ENCODE measurements at places on chromosomes 11 and 22.

DNA sequence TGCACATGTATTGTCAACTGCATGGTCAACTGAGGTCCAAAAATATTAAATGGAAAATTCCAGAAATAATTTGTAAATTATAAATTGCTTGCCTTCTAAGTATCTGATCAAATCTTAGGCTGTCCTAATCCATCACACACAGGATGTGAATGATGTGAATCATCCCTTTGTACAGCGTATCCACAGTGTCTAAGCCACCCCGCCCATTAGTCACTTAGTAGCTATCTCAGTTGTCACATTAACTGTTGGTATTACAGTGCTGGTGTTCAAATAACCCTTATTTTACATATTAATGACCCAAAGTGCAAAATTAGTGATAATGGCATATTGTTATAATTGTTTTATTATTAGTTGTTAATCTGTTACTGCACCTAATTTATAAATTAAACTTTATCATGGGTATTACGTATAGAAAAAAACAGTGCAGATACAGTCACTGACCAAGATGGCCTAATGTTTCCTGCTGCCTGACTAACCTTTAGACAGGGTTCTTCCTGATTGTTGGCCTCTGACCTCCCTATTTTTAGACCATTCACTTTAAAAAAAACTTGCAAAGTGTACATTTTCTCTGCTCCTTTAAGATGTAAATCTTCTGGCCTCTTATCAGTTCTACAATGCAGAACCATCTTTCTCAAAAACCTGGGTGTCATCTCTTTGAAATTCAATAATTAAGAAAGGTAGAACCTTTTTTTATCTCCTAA, 2.9 kb upstream of the SVIP start:
- H3K27ac ChIP-seq, result no peak overlapping the region
- no peaks in the 10 kb centered on the region for H3K27me3 ChIP-seq
- no peak overlapping the region for H3K4me3 ChIP-seq
- no peaks in the 10 kb centered on the region for H3K36me3 ChIP-seq
- no peak for DNase-seq
- H3K4me1 ChIP-seq, result peaks cover 3% of the 10 kb centered on the region

DNA sequence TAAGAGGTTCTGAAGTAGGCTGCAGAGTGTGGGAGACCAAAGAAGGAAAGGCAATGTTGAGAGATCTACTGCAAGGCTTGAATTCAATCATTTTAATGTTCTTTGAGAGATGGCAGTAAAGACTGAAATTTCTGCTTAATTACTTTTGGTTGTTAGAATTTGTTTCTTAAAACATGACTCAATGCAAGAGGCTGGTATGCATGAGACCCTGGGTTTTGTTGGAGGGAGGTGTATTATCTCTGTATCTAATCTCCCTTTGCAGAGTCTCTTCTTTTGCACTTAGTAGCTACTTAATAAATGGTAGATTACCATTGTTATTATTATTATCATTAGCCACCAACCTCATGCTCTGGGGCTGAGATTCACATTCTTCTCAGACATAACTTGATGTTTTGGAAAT, 87.4 kb upstream of the DRD2 start:
- H3K4me3 ChIP-seq, result no peak overlapping the region
- H3K4me1 ChIP-seq, result no peaks in the 10 kb centered on the region
- H3K27me3 ChIP-seq, result no peaks in the 10 kb centered on the region
- no peak overlapping the region for H3K27ac ChIP-seq
- no peak for DNase-seq

- H3K27me3 ChIP-seq, result peaks cover 7% of the 10 kb centered on the region
- H3K36me3 ChIP-seq, result no peaks in the 10 kb centered on the region
- no peak for DNase-seq
- H3K4me3 ChIP-seq, result no peak overlapping the region
- H3K4me1 ChIP-seq, result no peaks in the 10 kb centered on the region
These were observed 43.0 kb downstream of the P4HA3 start for GRCh38 chr11:74268456-74268855.

DNA sequence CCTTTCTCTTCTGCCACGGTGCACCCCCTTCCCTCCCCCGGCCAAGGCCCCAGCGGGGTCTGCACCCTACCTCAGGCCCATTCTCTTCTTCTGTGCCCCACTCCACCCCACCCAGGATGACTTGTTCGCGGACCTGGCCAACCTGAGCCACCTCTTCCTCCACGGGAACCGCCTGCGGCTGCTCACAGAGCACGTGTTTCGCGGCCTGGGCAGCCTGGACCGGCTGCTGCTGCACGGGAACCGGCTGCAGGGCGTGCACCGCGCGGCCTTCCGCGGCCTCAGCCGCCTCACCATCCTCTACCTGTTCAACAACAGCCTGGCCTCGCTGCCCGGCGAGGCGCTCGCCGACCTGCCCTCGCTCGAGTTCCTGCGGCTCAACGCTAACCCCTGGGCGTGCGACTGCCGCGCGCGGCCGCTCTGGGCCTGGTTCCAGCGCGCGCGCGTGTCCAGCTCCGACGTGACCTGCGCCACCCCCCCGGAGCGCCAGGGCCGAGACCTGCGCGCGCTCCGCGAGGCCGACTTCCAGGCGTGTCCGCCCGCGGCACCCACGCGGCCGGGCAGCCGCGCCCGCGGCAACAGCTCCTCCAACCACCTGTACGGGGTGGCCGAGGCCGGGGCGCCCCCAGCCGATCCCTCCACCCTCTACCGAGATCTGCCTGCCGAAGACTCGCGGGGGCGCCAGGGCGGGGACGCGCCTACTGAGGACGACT, 15.9 kb downstream of the RTN4RL2 start:
- DNase-seq, result no peak
- H3K36me3 ChIP-seq, result no peaks in the 10 kb centered on the region
- peak overlapping the region; percentile 39 for H3K4me3 ChIP-seq
- no peak overlapping the region for H3K27ac ChIP-seq
- H3K27me3 ChIP-seq, result peaks cover 15% of the 10 kb centered on the region

GRCh38 chr22:28341001-28341400, 338.6 kb downstream of the TTC28 start:
- no peak overlapping the region for H3K27ac ChIP-seq
- no peaks in the 10 kb centered on the region for H3K36me3 ChIP-seq
- no peaks in the 10 kb centered on the region for H3K27me3 ChIP-seq
- no peak overlapping the region for H3K4me3 ChIP-seq

DNA sequence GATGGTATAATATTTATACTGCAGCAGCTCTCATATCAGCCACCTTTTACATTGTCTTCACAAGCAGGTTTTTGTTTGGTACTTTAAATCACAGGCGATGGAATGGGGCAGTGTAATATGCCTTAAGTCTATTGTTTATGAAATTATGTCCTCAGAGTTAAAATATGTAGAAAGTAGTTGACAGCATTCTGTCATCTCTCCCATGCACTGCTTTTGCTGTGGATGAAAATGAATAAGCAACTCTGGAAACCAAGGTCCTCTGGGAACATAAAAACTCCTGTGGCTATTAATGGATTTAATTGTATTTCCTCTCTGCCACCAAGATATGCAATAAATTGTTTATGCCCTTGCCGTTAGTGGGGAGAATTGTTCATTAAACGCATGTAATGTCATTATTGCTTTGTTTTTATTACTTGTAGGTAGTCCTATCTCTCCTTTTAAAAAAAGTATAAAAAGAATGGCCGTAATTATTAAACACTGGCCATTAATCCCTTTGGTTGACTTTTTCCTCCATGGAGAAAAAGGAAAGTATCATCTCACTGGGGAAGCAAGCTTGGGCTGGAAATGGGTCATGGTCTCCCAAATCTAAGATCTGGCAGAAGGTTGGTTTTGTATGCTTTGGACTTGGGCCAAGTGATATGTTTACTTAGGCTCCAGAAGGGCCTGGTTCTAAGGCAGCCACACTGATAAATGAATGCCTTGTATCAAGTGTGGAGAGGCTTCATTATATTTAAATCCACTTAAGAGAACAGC, 13.1 kb downstream of the PACS1 start:
- H3K4me3 ChIP-seq, result no peak overlapping the region
- H3K27ac ChIP-seq, result no peak overlapping the region
- no peaks in the 10 kb centered on the region for H3K27me3 ChIP-seq
- DNase-seq, result no peak
- no peaks in the 10 kb centered on the region for H3K36me3 ChIP-seq
- peaks cover 51% of the 10 kb centered on the region for H3K4me1 ChIP-seq

- peak overlapping the region; percentile 97 for H3K27ac ChIP-seq
- DNase-seq, result no peak
- peaks cover 17% of the 10 kb centered on the region for H3K4me1 ChIP-seq
- peaks cover 21% of the 10 kb centered on the region for H3K36me3 ChIP-seq
- H3K27me3 ChIP-seq, result peaks cover 2% of the 10 kb centered on the region
- peak overlapping the region; percentile 86 for H3K4me3 ChIP-seq
These were observed 728 bp downstream of the DCUN1D5 start for GRCh38 chr11:103091064-103091800.

DNA sequence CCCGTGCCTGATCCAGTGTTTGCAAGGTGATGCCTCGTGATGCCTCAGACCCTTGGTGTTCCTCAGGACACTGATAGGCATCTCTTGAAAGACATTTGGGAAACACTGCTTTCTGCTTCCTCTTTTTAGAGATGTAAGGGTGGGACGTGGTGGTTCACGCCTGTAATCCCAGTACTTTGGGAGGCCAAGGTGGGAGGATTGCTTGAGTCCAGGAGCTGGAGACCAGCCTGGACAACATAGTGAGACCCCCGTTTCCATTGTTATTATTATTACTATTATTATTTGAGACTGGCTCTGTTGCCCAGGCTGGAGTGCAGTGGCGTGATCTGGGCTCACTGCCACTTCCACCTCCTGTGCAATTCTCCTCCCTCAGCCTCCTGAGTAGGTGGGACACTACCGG, 6.5 kb upstream of the SOX10 start:
- no peaks in the 10 kb centered on the region for H3K4me1 ChIP-seq
- H3K36me3 ChIP-seq, result no peaks in the 10 kb centered on the region
- H3K27ac ChIP-seq, result no peak overlapping the region
- H3K27me3 ChIP-seq, result no peaks in the 10 kb centered on the region

All from Panc1 (cell line).